ENCODE measurements at places on chromosomes 3 and 15. TPM values are rescaled to one million over a fixed set of nuclear protein-coding genes. Genes with fewer than 3 reads are reported as not detected.

DNA sequence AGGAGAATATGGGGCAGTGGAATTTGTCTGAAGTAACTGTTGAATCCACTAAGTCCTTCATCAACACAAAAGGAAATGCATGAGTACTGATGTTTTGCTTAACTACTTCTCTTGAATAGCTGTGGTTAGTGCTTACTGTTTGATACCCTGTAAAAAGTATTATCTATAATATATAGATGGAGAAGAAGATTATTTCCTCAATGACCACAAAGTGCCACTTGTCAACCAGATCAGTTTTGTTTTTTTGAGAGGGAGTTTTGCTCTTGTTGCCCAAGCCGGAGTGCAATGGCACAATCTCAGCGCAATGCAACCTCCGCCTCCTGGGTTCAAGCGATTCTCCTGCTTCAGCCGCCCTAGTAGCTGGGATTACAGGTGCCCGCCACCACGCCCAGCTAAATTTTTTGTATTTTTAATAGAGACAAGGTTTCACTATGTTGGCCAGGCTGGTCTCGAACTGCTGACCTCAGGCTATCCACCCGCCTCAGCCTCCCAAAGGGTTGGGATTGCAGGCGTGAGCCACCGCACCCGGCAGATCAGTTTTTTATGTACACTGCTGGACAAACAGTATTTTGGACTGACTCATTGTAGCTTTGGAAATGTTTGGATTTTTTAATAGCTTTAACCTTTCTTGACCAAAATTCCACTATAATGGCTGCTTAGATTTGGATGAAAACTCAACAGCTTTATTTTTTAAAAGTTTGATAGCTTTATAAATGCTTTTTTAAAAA, 1.5 kb upstream of the RPLP1 start:
- DNase-seq, result no peak
- H3K36me3 ChIP-seq, result no peaks in the 10 kb centered on the region
- no peak overlapping the region for H3K27ac ChIP-seq
- H3K4me1 ChIP-seq, result peaks cover 10% of the 10 kb centered on the region
- peak overlapping the region; percentile 99 for H3K4me3 ChIP-seq

GRCh38 chr3:52671676-52672075, 14.0 kb downstream of the PBRM1 start:
- no peak for DNase-seq
- H3K27me3 ChIP-seq, result no peaks in the 10 kb centered on the region
- peaks cover 10% of the 10 kb centered on the region for H3K36me3 ChIP-seq
- no peaks in the 10 kb centered on the region for H3K4me1 ChIP-seq

DNA sequence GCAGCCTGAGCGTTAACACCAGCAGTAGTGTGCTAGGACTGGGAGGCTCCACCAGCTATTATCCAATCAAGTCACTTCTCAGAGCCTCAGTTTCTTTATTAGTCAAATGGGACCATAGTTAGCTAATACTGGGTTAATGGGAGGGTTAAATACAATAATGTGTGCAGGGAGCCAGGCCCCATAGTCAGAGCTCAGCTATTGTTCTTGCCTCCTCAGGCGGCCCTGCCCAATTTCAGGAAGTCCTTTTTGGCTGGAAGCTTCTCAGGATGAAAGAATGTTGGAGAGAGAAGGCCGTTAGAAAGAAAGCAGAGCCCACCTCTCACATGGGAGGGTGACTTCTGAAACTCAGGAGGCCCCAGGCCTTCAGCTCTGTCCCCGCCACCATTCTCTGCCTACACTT, 39.5 kb upstream of the SMAD6 start:
- no peaks in the 10 kb centered on the region for H3K27me3 ChIP-seq
- DNase-seq, result no peak
- H3K36me3 ChIP-seq, result no peaks in the 10 kb centered on the region
- H3K4me3 ChIP-seq, result no peak overlapping the region
- H3K27ac ChIP-seq, result no peak overlapping the region

CCDC32 gene
- 21.4 TPM for total RNA-seq

- peak overlapping the region; percentile 2 for H3K27ac ChIP-seq
- no peak overlapping the region for H3K4me3 ChIP-seq
- H3K27me3 ChIP-seq, result peaks cover 4% of the 10 kb centered on the region
Observed at GRCh38 chr3:124559846-124560574, 170.2 kb upstream of the UMPS start.

COL6A5 gene
- not detected for total RNA-seq

- H3K27ac ChIP-seq, result peak overlapping the region; percentile 53
- peak overlapping the region; percentile 6 for H3K4me3 ChIP-seq
- DNase-seq, result no peak
Observed at GRCh38 chr3:185423178-185423577, 60.2 kb downstream of the MAP3K13 start.

- H3K27ac ChIP-seq, result no peak overlapping the region
- peaks cover 33% of the 10 kb centered on the region for H3K4me1 ChIP-seq
- peaks cover 5% of the 10 kb centered on the region for H3K36me3 ChIP-seq
- no peak overlapping the region for H3K4me3 ChIP-seq
- no peak for DNase-seq
Observed at GRCh38 chr3:123053107-123053506, 13.7 kb upstream of the PDIA5 start.

- H3K27me3 ChIP-seq, result peaks cover 6% of the 10 kb centered on the region
- peaks cover 49% of the 10 kb centered on the region for H3K4me1 ChIP-seq
- H3K4me3 ChIP-seq, result peak overlapping the region; percentile 65
- H3K27ac ChIP-seq, result peak overlapping the region; percentile 99
- no peak for DNase-seq
- no peaks in the 10 kb centered on the region for H3K36me3 ChIP-seq
Observed at GRCh38 chr3:142863010-142863817, 25.7 kb downstream of the PCOLCE2 start.

C3orf85 gene
- total RNA-seq, result not detected

DNA sequence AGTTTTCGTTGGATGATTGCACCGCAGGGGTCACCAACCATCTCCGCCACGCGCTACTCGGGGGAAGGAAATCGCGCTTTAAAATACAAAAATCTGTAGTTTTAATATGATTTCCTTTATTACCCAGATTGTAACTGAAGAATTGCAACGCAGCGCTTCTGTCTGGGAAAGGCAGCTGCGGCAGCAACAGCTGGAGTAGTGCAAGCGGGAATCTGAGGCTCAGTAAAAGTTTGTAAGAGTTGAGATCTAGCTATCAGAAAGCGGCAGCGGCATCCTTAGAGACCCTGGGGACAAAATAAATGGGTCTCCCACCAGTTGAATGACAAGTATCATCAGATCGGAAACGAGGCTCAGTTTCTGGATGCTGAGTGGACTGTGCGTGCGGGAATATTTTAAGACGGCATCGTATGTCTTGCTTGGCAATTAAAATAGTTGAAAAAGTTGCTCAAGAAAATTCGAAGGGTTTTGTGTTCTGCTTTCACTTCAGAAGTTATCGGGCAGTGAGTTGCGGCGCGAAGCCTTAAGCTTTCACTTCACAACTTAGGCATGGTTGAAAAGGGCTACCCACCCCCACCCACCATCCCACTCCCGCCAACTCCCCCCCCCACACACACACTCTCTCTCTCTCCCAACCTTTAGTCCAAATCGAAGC, 2.7 kb downstream of the MECOM start:
- H3K4me3 ChIP-seq, result peak overlapping the region; percentile 86
- no peak for DNase-seq
- no peaks in the 10 kb centered on the region for H3K36me3 ChIP-seq
- no peak overlapping the region for H3K27ac ChIP-seq
- H3K4me1 ChIP-seq, result peaks cover 17% of the 10 kb centered on the region

ECE2 gene
- total RNA-seq, result 1.6 TPM

RBP2 gene
- total RNA-seq, result not detected

ADGRG7 gene
- total RNA-seq, result not detected

DNA sequence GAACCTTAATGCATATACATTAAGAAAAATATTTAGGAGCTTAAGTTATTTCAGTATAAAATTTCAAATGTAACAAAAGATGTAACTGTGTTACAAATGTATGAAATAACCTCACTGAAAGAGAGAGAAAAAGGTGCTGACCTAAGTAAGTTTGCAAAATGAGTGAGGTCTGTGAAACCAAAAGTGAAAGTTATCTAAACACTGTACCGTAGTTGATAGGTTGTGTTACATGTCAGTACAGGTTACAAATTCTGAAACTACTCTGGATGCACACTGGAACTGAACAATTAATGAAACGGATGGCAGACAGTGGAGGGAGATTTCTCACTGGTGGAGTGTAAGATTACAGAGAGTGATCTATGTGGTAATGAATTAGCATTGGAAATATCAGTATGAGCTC, 420.7 kb downstream of the ZNF385D start:
- H3K36me3 ChIP-seq, result no peaks in the 10 kb centered on the region
- H3K27ac ChIP-seq, result no peak overlapping the region
- no peak overlapping the region for H3K4me3 ChIP-seq
- H3K4me1 ChIP-seq, result peaks cover 7% of the 10 kb centered on the region
- no peak for DNase-seq

NTRK3 gene
- 9.5 TPM for total RNA-seq

NANOGP8 gene
- total RNA-seq, result 0.86 TPM

DNA sequence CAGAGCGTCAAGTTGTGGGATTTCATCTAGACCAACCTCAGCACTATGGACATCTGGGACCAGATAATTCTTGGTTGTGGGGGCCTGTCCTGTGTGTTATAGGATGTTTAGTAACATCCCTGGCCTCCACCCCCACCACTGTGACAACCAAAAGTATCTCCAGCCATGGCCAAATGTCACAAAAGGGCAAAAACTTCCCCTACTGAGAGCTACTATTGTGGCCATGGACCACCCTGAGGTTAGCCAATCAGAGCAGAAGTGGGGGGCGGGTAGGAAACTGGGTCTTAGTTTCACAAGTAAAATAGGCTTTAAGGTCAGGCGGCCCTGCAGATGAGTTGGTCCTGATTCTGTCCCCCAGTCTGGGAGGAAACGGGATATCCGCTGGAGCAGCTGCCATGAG, 25.4 kb downstream of the KIF7 start:
- no peak overlapping the region for H3K4me3 ChIP-seq
- H3K36me3 ChIP-seq, result peaks cover 13% of the 10 kb centered on the region
- no peak overlapping the region for H3K27ac ChIP-seq

GLDN gene
- total RNA-seq, result 0.56 TPM

DNA sequence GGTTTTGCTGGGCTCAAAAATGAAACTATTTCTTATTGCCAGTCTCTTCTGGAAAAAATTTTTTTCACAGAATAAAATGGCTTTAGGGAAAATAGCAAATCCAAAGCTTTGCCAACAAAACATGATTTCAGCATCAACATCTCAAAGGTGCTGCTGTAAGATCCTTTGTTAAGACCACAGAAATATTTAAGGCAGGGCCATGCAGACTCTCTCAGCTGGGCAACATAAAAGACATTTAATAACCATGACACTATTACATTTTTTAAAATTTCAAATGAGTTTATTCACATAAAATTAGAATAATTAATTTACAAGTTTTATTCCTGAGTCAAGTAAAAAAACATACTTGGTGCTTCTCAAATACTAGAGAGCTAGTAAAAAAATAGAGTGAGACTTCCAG, 527.1 kb upstream of the DPPA4 start:
- no peaks in the 10 kb centered on the region for H3K4me1 ChIP-seq
- H3K27me3 ChIP-seq, result no peaks in the 10 kb centered on the region
- DNase-seq, result no peak
- no peak overlapping the region for H3K27ac ChIP-seq
- no peak overlapping the region for H3K4me3 ChIP-seq
- H3K36me3 ChIP-seq, result no peaks in the 10 kb centered on the region

SNTN gene
- not detected for total RNA-seq

- H3K27me3 ChIP-seq, result peaks cover 11% of the 10 kb centered on the region
- no peaks in the 10 kb centered on the region for H3K4me1 ChIP-seq
- H3K36me3 ChIP-seq, result peaks cover 11% of the 10 kb centered on the region
- peak overlapping the region; percentile 34 for H3K4me3 ChIP-seq
Observed at GRCh38 chr3:44418549-44418948, 58.9 kb downstream of the ZNF445 start.

DNA sequence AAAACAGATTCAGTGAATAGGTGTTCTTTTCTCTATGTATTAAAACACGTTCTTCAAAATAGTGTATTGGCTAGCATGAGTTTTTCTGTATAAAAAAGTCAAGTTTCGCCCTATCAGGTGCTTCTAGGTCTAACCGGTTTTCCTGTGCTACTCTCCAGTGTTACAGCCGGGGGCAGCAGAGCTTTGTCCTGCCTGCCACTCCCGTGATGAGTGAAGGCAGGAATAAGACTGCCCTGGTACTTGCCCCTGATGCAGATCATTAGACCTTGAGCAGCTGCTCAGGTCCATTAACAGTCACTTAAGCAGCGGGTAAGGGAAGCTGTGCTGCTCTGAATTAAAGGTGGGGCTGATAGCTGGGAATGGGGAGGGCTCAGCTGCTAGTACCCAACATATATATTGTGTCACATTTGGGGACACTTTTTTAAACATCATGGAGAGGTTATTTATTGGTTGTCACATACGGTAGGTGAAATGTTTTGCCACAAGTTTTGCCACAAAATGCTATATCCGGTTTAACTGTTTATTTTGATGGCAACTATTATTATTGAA, 1.3 kb upstream of the UNC13C start:
- peaks cover 5% of the 10 kb centered on the region for H3K4me1 ChIP-seq
- peak; percentile 74 for DNase-seq
- peak overlapping the region; percentile 11 for H3K27ac ChIP-seq
- H3K36me3 ChIP-seq, result no peaks in the 10 kb centered on the region

WDR49 gene
- 0.76 TPM for total RNA-seq

DNA sequence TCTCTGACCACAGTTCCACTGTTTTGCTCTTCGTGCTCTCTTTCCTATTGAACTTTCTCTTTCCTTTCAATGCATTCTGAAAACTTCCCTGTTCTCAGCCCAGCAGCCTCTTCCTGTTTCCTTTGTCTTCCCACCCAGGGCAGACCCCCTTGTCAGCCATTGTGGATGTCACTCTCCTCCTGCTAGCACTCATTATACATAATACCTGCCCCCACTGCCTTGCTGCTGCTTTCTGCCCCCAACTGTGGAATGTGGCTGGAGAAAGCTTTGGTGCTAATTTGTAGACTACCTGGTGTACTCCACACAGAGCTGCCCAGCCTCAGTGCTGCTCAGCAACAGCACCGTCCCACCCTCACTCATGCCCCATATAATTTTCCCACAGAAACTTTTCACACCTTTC, 80.2 kb downstream of the CHCHD6 start:
- no peak overlapping the region for H3K27ac ChIP-seq
- peaks cover 4% of the 10 kb centered on the region for H3K27me3 ChIP-seq
- no peak for DNase-seq
- peaks cover 8% of the 10 kb centered on the region for H3K4me1 ChIP-seq
- H3K4me3 ChIP-seq, result no peak overlapping the region
- H3K36me3 ChIP-seq, result no peaks in the 10 kb centered on the region
